Vagina (tissue), 2 donors: ENCODE measurements at places on chromosomes 4 and X.

DNA sequence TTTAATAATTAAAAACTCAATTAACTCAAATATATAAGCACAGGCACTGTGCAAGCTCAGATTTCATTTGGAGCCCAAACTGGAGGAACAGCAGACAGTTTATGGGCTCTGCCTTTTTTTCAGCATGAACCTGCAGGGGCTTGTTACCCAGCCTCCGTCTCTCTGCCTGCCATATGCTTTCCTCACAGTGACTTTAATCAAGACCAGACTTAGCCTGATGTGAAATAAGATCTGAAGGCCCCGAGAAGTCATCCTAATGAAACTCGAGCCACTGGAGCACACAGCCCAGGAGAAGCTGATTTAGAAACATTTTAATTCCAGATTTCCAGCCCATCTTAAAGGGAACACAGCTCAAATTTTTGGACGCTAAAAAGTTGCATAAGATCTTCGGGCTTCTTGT lies 55.6 kb downstream of the SPATA18 start:
- DNase-seq = no peak

GRCh38 chr4:153114771-153115321 lies 89.4 kb upstream of the TRIM2 start:
- DNase-seq = peak; percentile 74

- no peak for DNase-seq
These were observed 737 bp downstream of the FGF2 start for GRCh38 chr4:122827258-122827878.

DNA sequence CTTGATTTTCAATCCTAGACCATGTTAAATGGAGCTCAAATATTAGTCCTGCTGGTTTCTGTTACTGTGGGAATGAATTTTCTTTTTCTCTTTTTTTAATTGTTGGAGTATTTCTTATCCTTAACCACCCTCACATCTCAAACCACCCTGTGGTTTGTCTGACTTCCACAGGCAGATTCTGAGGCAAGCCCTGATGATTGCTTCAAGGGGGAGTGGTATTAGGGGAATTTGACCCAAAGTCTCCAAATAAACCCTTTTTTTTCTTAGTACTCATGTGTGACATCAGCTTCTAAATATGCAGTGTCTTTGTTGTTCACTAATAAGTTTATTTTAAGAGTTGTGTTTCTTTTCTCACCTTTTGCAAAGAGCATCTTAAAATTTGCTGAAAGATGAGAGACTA lies 810.3 kb downstream of the IL1RAPL1 start:
- DNase-seq = no peak

DNA sequence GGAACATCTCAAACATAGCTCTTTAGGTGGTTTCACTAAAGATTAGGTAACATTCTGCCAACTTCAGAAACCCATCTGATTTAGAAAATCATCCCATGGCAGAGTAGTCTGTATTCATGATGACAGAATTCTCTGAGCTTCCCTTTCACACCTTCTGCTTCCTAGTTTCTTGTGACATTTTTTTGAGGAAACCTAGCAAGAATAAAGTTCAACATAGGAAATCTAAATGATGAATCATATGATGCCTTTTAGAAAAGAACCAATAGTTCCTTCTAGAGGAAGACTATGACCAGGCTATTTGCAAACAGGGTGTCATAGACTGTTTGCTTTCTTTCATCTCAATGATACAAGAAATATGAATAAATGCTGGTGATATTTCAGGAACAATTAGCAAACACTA lies 49.8 kb upstream of the CAMK2D start:
- no peak for DNase-seq

GRCh38 chr4:153217440-153217839 lies 13.2 kb downstream of the TRIM2 start:
- DNase-seq = no peak

GRCh38 chrX:139783030-139783429 lies 75.1 kb upstream of the MCF2 start:
- no peak for DNase-seq

DNA sequence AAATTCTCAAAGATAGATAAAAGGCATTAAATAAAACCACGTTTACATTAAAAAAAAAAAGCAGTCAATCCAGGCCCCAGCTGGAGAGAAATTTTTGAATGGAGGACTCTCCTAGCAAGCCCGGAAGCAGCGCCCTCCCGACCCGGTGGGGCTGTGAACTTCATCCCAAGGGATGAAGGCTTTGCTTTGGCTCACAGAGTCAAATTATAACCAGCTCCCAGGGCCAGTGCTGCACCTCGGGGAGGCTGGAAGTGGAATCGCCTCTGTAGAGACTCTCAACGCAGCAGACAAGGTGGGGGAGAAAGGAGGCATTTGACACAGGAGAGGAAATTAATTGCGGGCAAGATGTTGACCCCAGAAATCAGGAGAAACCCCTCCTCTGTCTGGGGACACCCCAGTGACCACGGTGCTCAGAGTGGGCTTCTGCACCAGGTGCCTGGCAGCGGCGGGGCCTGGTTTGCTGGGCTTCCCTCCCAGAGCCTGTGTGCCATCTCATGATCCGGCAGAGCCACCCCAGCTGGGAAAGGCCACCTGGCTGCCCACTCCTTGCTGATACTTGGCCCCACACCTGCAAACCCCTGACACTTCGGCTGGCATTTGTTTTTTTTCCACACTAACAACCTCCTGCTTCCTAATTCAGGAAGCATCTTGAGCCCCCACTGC lies 71.7 kb downstream of the ABLIM2 start:
- no peak for DNase-seq

GRCh38 chrX:2898846-2899512 lies 30.2 kb downstream of the ARSD start:
- DNase-seq = no peak

GRCh38 chr4:182923366-182923765 lies 6.2 kb upstream of the DCTD start:
- no peak for DNase-seq

GRCh38 chrX:124938715-124939114 lies 381.0 kb upstream of the TEX13C start:
- no peak for DNase-seq

DNA sequence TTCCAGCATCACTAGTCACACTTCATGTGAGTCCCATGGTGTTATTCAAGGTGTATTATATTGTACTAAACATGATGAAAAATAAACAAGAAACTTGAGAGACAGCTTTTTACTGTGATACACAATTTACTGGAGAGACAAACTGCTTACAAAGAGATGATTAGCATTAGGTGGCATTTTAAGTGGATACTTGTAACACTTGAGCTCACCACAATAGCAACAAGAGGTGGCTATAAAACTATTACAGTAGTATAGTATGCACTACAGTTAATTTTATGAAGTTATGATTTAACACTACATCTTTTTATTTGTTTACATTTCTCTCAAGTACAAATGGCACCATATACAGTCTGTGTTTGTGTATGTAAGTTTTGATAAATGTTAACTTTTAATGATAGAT lies 246.6 kb downstream of the PARM1 start:
- no peak for DNase-seq

- no peak for DNase-seq
These were observed 412.0 kb upstream of the ATOH1 start for GRCh38 chr4:93416344-93417128.

DNA sequence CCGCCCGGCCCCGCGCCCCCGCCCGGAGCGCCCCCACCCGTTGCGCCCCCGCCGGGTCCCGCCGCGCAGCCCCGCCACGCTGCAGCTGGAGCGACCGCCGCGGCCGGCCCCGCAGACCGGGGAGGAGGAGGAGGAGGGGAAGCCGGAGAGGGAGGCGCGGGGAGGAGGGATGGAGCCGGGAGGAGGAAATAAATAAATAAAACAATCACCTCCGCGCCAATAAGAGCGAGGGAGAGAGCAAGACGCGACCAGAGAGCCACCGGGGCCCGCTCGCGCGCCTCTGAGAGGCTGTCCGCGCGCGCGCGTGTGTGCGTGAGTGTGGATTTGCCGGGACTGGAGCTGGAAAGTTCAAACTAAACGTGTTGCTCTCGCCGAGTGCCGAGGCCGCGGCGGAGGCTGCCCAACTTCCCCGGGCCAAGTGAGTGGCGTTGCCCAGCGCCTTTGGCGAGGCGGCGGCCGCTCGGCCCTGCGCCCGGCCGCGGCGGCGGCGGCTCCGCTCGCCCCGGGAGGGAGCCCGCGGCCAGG lies 2184.4 kb upstream of the TENM3 start:
- DNase-seq = no peak

DNA sequence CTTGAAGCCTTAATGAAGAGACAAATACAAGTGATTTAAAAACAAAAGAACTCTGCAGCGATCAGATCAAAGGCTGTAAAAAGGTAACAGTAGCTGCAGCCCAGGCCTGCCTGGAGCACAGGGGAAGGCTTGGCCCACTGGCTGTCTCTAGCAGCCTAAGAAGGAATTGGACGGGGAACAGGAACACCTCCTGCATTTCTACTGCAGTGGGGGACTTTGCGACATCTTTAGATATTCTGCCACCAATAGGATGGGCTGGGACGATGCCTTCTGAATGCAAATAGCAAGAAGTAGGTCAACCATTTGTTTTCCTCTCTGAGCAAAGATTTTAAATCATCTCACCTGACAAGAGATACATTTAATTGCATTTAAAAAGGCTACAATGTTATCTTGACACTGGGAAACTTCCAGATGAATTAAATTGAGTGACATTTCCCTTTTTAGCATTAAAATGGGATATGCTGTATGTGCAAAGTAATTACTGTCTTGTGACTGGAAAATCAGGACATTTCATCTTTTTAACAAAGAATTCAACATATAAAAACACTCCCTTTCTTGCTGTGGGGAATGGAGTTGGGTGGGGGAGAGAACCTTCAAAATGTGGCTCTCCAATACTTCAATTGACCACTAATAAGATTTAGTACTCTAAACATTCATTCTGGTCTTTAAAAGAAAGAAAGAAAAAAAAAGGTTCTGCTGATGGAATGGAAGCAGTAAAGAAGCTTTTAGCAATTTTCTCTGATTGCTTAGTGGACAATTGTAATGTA lies 70.0 kb downstream of the NYX start:
- no peak for DNase-seq

DNA sequence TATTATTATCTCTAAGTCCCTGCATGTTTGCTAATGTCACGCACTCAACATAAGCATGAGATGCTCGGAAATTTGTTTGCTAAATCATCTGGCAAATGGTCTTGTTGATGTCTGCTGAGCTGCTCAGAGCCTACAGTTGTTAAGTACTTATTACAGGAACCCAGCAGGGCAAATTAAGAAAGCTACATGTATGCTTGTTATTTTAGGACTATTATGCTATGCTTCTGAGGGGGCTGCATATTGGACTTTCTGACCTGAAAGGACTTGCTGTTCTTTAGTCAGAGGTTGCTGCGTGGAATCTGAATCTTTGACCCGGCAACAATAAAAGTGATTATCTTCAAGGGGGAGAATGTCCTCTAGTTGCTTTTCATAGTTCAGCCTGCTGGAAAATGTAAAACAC lies 36.3 kb upstream of the TENM3 start:
- DNase-seq = no peak

GRCh38 chr4:2360396-2360730 lies 58.1 kb downstream of the ZFYVE28 start:
- DNase-seq = no peak

GRCh38 chr4:152594978-152595925 lies 59.4 kb upstream of the FBXW7 start:
- no peak for DNase-seq

DNA sequence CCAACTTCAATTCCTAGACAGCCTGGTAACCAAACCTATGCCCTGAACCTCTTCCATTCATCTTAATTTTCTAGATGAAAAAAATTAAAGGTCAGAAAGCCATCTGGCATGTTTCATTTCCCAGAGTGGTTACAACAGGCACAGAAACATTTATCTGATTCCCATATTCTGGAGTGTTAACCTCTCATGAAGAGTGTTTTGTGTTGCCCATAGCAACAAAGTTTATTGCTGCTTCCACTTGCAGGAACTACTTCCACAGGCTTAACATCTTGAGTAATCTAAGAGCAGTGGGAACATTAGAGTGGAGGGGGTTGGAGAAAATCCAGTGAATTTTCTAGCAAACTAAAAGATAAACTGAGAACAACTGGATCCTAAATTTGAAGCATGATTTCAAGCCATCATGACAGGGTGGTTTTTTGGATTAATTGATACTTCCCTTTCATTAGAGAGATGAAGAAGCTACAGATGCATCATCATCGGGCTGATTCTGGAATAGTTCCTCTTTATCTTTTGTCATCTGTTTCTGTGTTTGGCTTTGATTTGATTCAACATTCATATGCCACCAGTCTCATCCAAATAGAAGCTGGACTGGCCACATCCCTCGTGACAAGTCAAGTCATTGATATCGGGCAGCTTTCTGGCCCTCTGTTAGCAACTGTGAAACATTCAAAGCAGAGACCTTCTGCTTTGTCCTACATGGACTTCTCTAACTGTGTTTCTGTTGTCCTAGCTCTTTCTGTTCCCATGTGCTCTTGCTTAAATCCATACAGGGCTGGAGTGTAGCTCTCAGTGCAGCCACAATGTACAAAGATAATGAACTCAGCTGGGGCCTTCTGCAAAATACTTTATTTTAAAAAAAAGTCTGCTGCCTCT lies 167.3 kb downstream of the MID1IP1 start:
- no peak for DNase-seq

GRCh38 chr4:114017120-114017917 lies 37.9 kb upstream of the ARSJ start:
- no peak for DNase-seq

- DNase-seq = no peak
These were observed 553.5 kb downstream of the TRAM1L1 start for GRCh38 chr4:116531870-116532269.

GRCh38 chr4:56213543-56213942 lies 173.7 kb downstream of the AASDH start:
- no peak for DNase-seq

DNA sequence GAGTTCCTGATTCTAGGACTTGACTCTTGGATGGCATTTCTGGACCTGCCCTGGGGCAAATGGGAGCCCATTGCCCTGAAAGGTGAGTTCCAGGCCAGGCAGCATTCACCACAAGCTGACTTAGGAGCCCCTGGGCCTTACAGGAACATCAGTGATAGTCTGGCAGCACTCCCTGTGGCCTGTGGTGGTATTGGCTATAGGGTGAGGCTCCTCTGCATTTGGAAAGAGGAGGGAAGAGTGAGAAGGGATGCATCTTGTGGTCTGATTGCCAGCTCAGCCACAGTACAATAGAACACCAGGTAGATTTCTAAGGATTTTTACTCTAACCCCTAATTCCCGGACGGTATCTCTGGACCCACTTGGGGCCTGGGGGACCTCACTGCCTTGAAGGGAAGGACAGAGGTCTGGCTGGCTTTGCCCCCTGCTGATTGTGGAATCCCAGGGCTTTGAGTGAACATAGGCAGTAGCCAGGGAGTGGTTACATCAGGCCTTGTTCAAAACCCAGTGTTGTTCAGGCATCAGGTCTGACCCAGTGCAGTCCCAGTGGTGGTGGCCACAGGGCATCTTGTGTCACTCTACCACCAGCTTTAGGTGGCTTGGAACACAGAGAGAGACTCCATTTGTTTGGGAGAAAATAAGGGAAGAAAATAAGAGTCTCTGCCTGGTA lies 32.9 kb downstream of the MAGED4 start:
- DNase-seq = no peak
